Muscle of arm (tissue), 14 donors: ENCODE measurements at places on chromosomes 3 and 15. TPM values are rescaled to one million over a fixed set of nuclear protein-coding genes. Genes with fewer than 3 reads are reported as not detected.

FOXL2 gene
- 0.06 TPM for polyA plus RNA-seq

HYAL1 gene
- 2.2 TPM for polyA plus RNA-seq

SPINK8 gene
- not detected for polyA plus RNA-seq

IL17RE gene
- 1.5 TPM for polyA plus RNA-seq

ATP13A5 gene
- polyA plus RNA-seq, result 1.2 TPM

RPS17 gene
- polyA plus RNA-seq, result 6,063 TPM

GOLGA8G gene
- polyA plus RNA-seq, result 0.03 TPM

PP2D1 gene
- 0.18 TPM for polyA plus RNA-seq

PFKFB4 gene
- polyA plus RNA-seq, result not detected

ERC2 gene
- 3.0 TPM for polyA plus RNA-seq

PRSS50 gene
- 0.26 TPM for polyA plus RNA-seq

C2CD4A gene
- 0.06 TPM for polyA plus RNA-seq

KCTD6 gene
- 12.6 TPM for polyA plus RNA-seq

BCHE gene
- polyA plus RNA-seq, result 66.6 TPM

UNC13C gene
- polyA plus RNA-seq, result 5.6 TPM

SIAH2 gene
- 23.1 TPM for polyA plus RNA-seq

FBXW12 gene
- 0.12 TPM for polyA plus RNA-seq

AADACL2 gene
- polyA plus RNA-seq, result not detected

CPNE9 gene
- polyA plus RNA-seq, result not detected

LINGO1 gene
- polyA plus RNA-seq, result 6.1 TPM

CCDC9B gene
- polyA plus RNA-seq, result 7.4 TPM

CCNL1 gene
- polyA plus RNA-seq, result 115 TPM

LNP1 gene
- 7.4 TPM for polyA plus RNA-seq

PLCB2 gene
- polyA plus RNA-seq, result 5.4 TPM

SCAANT1 gene
- polyA plus RNA-seq, result 0.51 TPM

FOXB1 gene
- not detected for polyA plus RNA-seq

DNAJA4 gene
- 60.1 TPM for polyA plus RNA-seq

UBP1 gene
- polyA plus RNA-seq, result 45.5 TPM

CYP19A1 gene
- not detected for polyA plus RNA-seq

RYK gene
- 65.4 TPM for polyA plus RNA-seq

CCR1 gene
- 2.6 TPM for polyA plus RNA-seq

SLC35G2 gene
- not detected for polyA plus RNA-seq

ZNF639 gene
- polyA plus RNA-seq, result 41.0 TPM

PRR20G gene
- not detected for polyA plus RNA-seq

MINAR1 gene
- 1.9 TPM for polyA plus RNA-seq

A4GNT gene
- polyA plus RNA-seq, result not detected

LRTM1 gene
- 142 TPM for polyA plus RNA-seq

NCKIPSD gene
- 8.5 TPM for polyA plus RNA-seq

VIPR1 gene
- 1.3 TPM for polyA plus RNA-seq

EIF4E3 gene
- 12.8 TPM for polyA plus RNA-seq

SIDT1 gene
- polyA plus RNA-seq, result 1.6 TPM

ZNF197 gene
- polyA plus RNA-seq, result 17.0 TPM

NME9 gene
- polyA plus RNA-seq, result 1.5 TPM

DCBLD2 gene
- not detected for polyA plus RNA-seq

KNSTRN gene
- 17.8 TPM for polyA plus RNA-seq

EFHB gene
- polyA plus RNA-seq, result 0.69 TPM

RARRES1 gene
- polyA plus RNA-seq, result not detected
